ENCODE measurements at places on chromosomes 2 and 18. TPM values are rescaled to one million over a fixed set of nuclear protein-coding genes. Genes with fewer than 3 reads are reported as not detected.

Gene MZT2B
- 134 TPM for total RNA-seq

Gene NOTO
- total RNA-seq: not detected

Gene COL4A3
- total RNA-seq: 0.33 TPM

Gene MRPL44
- 34.0 TPM for total RNA-seq

Gene CGREF1
- 10.0 TPM for total RNA-seq

Gene GPD2
- 46.6 TPM for total RNA-seq

Gene IL37
- total RNA-seq: not detected

Gene CFAP65
- total RNA-seq: not detected

Gene C2orf80
- not detected for total RNA-seq

Gene TEX44
- not detected for total RNA-seq

Gene MYO7B
- under 0.01 TPM for total RNA-seq

Gene LOXL3
- total RNA-seq: 12.6 TPM

Gene TIA1
- total RNA-seq: 115 TPM

Gene EML6
- 1.3 TPM for total RNA-seq

Gene FAM124B
- total RNA-seq: not detected

Gene SRD5A2
- total RNA-seq: not detected

Gene MC4R
- not detected for total RNA-seq

Gene MIB1
- total RNA-seq: 49.8 TPM

Gene FAM237A
- not detected for total RNA-seq

Gene ALLC
- not detected for total RNA-seq

Gene SEC11C
- total RNA-seq: 16.3 TPM

Gene TSGA10
- total RNA-seq: 5.3 TPM

Gene ZBTB7C
- 0.33 TPM for total RNA-seq

Gene POTEJ
- not detected for total RNA-seq

Gene MARCHF4
- total RNA-seq: 0.26 TPM

Gene TXNDC2
- total RNA-seq: not detected

Gene SH3BP4
- total RNA-seq: 74.8 TPM

Gene CABYR
- total RNA-seq: 5.6 TPM

Gene ATP6V1C2
- total RNA-seq: under 0.01 TPM

Gene CRYBA2
- total RNA-seq: not detected

Gene ADAM23
- 3.1 TPM for total RNA-seq

Gene IL18R1
- 5.4 TPM for total RNA-seq

Gene CHST10
- 7.4 TPM for total RNA-seq

Gene APLF
- total RNA-seq: 9.4 TPM

Gene STON1
- total RNA-seq: 12.1 TPM

Gene SERPINB13
- not detected for total RNA-seq

Gene RFTN2
- 10.2 TPM for total RNA-seq

Gene TANC1
- total RNA-seq: 30.8 TPM

Gene PTPRN
- 3.5 TPM for total RNA-seq

Gene CTAGE1
- total RNA-seq: under 0.01 TPM

Gene CRYGD
- not detected for total RNA-seq

Gene INPP5D
- 0.51 TPM for total RNA-seq

Gene KATNAL2
- 4.6 TPM for total RNA-seq

Gene OST4
- 505 TPM for total RNA-seq

Gene RBM43
- 4.9 TPM for total RNA-seq

Gene DSG3
- not detected for total RNA-seq

Gene KIAA2012
- under 0.01 TPM for total RNA-seq

Gene TMEM200C
- 0.17 TPM for total RNA-seq

Gene SLC9A4
- total RNA-seq: not detected

Gene CD8A
- total RNA-seq: not detected
